Effector CD4-positive, alpha-beta T cell (primary cell): ENCODE measurements at places on chromosomes 7 and 10.

- no peak for DNase-seq
These were observed 9.9 kb downstream of the RHEB start for GRCh38 chr7:151509670-151510333.

DNA sequence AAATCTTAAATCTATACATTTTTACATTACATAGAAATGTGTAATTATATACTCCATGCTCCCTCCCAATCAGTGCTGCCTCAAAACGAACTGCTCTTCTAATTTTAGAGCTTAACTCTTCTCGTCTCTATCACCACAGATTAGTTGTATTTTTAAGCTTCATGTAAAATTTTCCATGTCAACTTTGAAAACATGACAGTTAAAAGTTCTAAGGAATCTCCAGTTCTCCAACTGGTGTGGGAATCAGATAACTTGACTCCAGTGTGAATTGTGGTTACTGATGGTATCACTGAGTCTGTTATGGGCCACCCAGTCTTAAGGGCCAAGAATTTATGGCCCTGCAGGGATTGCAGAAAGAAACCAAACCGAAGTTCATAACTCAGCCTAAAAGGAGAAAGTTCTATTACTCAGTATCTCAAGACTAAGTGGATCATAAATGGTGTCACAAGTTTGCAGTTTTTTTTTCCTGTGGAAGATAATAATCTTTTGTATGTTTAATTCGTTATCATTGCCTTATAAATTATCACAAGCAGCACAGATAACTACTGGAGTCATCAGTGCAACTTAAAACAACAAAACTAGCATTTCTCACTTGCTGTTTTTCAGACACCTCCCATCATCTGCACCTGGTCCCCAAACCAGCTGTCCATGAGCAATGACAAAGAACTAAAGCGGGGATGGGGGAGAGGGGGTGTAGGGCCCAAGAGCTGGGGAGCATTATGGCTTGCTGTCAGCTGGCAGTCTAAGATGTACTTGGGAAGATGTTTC is 31.5 kb upstream of the KMT2E start:
- DNase-seq: no peak

DNA sequence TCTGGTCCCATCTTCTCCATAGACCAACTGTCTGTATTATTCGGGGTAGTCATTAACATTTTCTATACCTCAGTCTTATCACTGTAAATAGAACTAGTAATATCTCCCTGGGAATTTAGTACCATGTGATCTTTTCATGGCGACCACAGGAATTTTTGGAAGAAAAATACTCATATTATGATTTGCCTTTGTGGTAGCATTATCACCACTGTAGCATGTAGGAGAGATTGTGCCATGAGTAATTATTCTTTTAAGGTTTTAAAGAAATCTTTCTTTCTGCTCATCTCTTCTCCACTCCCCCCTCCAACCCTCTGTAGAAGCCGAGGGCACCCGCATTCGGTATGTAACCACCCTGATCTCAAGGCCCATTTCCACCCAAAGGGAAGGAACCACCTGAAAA is 25.0 kb downstream of the ZNF365 start:
- no peak for DNase-seq

DNA sequence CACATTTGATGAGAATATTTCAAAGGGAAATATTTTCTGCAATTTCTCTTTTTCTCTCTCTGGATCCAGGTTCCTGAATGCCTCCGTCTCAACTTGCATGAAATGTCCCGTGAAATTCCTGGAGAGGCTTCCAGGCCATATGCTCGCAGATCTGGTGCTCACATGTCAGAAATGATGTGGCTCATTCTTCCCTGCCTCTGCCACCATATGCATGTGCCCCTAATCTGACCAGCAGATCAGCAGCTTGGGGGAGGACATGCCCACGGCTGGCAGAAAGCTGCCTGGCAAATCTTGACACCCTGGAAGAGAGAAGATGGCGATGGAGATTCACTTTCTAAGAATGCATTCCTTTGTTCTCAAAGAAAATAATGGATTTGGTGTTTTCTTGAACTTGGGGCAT is 490.7 kb downstream of the RPS24 start:
- no peak for DNase-seq

GRCh38 chr10:113961182-113962031 is 82.3 kb upstream of the ADRB1 start:
- DNase-seq: peak; percentile 62

DNA sequence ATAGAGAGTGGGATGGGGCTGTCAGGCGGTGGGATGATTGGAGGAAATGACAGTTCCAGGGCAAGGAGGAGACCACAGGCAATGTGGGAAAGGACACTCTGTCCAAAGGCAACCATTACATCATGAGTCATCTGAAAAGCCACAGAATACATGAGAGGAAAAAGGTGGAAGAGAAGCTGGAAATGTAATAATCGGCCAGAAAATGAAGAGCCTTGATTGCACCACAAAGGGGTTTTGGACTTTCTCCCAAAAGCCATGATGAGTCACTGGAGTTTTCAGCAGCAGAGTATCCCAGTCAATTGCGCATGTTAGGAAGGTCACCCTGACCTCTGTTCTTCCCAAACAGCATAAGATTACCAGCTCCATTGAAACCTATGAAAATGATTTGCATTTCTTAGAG is 222.0 kb downstream of the LHFPL3 start:
- no peak for DNase-seq

GRCh38 chr7:140393756-140394306 is 4.5 kb downstream of the SLC37A3 start:
- no peak for DNase-seq

DNA sequence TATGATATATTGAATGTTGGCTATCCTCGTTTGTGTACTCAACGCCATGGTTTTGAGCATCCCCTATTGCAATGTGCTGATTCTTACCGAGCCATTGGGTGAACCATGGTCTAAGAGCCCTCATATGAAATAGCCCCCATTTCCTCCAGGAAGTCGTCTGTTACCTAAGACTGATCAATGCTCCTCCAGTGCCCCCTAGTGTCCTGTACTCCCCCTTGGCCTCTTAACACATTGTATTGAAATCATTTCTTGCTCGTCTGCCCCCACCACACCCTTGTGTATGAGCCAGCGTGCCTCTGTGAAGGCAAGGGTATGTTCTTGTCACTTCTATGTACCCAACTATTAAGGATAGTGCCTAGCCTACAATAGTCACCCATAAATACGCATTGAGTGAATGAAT is 11.2 kb upstream of the SLC35B4 start:
- DNase-seq: peak; percentile 40

DNA sequence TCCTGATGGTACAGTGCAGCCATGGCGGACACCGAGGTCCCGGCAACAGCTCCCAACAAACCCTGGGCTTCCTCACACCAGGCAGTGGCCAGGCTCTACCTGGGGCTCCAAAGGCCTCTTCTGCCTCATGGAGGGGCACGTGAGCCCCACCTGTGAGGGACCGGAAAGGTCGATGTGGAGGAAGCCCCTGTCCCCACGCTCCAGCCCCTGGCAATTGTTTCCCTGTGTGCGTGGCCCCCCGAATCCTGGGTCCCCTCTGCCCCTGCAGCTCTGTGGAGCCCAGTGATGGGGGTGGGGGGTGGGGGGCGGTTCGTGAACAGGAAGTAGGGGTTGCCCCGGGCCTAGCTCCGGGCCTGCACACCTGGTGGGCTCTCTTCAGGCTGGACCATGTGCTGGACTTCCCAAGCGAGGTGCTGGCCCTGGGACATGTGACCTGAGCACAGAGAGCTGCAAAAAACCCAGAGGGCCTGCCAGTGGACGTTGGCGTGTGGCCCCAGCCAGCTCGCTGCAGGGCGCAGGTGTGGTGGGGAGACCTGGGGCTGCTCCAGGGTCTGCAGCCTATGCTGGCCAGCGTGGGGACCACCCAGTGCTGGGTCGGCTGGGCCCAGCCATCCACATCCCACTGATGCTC is 72.6 kb downstream of the INPP5A start:
- no peak for DNase-seq

DNA sequence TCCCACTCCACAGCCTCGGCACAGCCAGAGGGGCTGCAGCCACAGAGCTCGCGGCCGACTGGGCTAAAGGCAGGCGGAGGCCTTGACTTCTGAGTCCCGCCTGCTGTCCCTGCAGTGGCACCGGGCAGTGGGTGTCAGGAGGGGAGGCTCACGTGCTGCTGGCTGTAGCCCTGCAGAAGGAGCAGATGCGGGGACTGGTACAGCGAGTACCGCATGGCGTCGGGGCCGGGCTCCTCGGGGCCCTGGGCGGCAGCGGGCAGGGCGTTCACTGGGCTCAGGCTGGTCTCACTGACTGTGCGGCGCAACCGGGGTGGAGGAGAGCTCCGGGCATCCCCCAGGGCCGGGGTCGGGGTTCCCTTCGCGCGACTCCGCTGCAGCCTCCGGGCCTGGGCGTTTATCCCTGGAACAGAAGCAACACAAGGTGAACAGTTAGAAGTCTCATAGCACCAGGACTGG is 25.6 kb downstream of the PAPOLB start:
- no peak for DNase-seq

- no peak for DNase-seq
These were observed 9.2 kb upstream of the BPGM start for GRCh38 chr7:134637441-134637840.
